ENCODE measurements at places on chromosomes 11 and 22.

DNA sequence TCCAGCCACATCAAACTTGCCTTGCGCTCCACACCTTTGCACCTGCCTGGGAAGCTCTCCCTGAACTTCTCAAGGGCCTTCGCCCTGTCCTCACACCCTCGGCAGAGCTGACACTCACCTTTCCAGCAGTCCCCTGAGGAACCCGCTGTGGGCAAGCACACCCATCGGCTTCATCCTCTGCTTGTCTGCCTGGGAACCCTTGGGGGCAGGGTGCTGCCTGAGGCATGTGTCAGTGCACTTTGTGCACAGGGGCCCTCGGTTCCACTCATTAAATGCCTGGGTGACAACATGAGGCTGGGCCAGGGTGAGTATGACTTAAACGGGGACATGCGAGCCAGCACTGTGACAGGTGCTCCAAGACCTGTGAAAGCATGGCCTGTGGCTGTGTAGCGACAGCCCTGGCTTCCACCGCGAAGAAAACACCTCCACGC lies 2.6 kb upstream of the LRFN4 start:
- no peak for DNase-seq

- no peak for DNase-seq
Observed at GRCh38 chr22:29458551-29458950, 20.2 kb downstream of the RFPL1 start.

DNA sequence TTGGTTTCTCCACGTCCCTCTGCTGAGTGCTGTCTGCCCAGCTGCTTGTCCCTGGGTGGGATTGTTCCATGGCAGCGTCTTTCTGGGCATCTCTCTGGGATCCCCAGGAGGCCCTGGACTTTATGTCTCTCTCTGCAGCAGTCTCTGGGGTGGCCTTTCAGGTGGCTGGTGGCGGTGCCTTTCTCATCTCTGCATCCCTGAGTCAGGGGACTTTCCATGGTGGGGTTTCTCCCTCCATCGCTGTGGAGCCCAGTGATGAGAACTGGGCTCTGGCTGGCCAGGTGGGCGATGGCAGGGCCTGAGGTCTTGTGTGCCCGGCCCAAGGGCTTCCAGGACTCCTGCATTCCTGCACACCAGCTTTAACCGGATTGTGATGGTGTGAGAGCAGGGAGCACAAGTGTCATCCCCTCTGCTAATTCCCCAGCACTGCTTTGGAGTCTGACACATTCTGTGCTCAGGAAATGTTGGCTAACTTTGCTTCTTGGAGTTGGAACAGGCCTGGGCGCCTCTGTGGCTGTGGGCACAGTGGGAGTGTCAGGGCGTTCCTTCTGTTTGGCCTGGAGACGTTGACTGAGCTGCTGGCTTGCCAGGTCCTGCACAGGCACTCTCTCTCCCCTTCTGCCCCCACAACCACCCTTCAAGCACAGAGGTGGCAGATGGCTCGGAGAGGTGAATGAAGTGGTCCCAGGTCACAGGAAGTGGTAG lies 27.9 kb downstream of the FAM83F start:
- no peak for DNase-seq

DNA sequence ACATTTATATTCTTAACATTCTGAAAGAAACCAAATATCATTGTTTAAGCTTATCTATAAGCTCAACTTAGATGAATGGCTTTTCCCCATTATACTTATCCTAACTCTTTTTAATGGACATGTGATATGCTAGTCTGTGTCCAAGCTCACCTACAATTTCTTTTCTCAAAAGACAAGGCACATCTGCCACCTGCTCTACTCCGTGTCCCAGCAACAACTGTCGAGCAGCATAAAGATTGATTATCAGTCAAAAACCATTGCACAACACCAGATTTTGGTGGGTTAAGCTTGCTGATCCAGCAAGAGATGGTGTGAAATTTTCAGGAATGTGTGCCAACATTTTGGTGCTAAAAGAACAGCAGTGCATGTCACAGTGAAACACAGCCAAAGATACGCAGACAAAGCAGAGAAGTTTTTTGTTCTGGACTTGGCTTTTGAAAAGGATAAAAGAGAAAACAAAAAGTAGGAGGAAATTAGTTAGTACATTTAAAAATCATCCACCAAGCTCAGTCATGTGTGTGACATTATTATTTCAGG lies 65.8 kb downstream of the DCDC1 start:
- no peak for DNase-seq

- DNase-seq, result no peak
Observed at GRCh38 chr11:68929135-68929534, 25.4 kb downstream of the IGHMBP2 start.

DNA sequence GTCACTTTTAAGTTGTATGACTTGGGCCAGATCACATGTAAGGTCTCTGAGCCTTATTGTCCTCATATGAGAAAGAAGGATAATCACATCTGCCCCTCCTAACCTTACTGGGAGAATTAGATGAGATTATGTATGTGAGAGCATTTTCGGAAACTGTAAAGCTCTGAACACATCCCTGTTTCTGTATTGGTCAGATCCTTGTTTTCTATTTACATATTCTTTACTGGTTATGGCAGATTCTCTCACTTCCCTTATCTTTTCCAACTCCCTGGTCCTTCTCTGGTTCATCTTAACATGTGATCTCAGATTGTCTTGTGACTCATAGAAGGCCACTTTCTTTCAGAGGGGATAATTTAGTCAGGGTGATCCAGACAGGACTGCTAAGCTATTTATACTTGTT lies 41.8 kb downstream of the CCDC81 start:
- DNase-seq, result no peak

GRCh38 chr11:65435981-65436411 lies 13.4 kb downstream of the NEAT1 start:
- no peak for DNase-seq

- no peak for DNase-seq
Observed at GRCh38 chr11:65262381-65262680, 569 bp downstream of the POLA2 start.

Measured in GDM1 (cell line).